ENCODE measurements at places on chromosomes 4 and X.

GRCh38 chrX:3549411-3549911, 164.0 kb downstream of the PRKX start:
- no peak for DNase-seq

DNA sequence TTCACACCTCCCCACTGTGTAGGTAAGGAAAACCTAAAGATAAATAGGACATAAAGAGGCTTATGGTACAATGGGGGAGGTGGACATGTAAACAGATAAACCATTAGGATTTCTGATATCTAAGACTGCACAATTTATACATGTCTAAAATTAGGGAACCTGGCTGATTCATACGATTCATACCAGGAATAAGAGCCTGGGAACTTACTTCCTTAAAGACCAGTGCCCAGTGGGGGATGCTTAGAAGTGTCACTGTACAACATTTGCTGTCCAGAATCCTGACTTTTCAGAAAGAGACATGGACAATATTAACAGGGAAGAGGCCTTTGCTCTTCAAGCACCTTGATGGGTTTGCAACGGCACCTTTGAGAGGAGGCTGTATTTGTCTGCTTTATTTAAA, 116.8 kb upstream of the KIT start:
- DNase-seq, result no peak

GRCh38 chr4:90122355-90122748, 4.8 kb upstream of the CCSER1 start:
- no peak for DNase-seq

- no peak for DNase-seq
These were observed 62.5 kb downstream of the KIAA0232 start for GRCh38 chr4:6845027-6845426.

GRCh38 chr4:99612281-99612680, 37.7 kb downstream of the MTTP start:
- no peak for DNase-seq

GRCh38 chrX:87516717-87517121, 883 bp upstream of the KLHL4 start:
- no peak for DNase-seq

DNA sequence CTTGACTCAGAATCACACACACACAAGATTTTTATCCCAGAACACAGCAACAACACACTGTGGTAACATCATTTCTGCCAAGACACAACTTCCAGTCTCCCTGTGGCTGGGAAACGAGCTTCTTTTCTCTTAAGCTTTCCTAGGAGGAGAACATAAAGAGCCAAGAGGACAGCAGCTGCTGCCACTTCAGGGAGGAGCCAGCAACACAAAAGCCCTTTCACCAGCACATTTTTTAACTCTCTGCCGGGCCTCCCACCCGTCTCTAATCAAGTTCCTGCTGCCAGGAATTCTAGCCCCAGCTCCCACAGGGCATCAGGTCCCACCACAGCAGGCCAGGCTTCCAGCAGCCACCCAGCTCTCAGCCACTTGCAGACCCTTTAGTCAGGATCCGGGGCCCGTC, 22.4 kb downstream of the FAT1 start:
- DNase-seq, result no peak

DNA sequence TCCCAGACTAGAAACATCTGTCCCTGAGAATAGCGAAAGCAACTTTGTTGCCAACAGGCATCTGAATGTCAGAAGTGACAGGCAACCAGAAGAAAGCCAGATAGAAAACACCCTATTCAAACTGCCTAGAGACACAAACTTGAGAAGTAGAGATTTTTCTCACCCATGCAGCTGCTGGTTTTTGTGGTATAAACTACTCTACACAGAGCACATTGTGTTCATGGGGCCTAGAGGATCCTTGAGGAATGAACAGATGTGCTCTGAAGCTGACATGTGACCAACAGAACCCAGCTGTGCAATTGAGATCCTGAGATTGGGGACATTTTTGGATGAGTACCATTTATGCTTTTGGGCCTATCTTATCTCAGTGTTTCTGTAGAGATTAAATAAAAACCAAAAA, 63.6 kb upstream of the NRK start:
- DNase-seq, result no peak

- DNase-seq, result no peak
These were observed 37.3 kb upstream of the TRIM2 start for GRCh38 chr4:153166716-153167501.

GRCh38 chrX:46268412-46268811, 276.8 kb downstream of the ZNF674 start:
- DNase-seq, result no peak

- DNase-seq, result no peak
These were observed 136.8 kb downstream of the ADAM29 start for GRCh38 chr4:175054980-175055379.

GRCh38 chr4:150974252-150974640, 40.8 kb downstream of the LRBA start:
- DNase-seq, result no peak

DNA sequence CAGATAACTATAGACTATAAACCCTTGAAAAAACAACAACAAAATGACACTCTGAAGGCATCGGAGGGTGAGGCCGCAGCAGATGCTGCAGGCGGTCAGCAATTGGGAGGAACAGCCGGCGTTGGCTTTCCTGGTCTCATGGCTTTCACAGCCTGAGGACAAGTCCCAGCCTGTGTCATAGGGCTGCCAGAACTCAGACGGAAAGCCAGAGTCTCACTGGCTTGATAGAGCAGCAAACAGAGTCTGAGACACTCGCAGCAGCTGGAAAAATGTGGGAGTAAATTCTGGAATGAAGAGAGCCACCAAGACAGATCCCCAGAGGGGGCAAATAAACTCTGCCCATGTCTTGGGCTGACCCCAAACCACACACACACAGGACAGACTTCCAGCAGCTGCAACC, 86.3 kb downstream of the PPP2R2C start:
- no peak for DNase-seq

- no peak for DNase-seq
These were observed 136.0 kb upstream of the STX18 start for GRCh38 chr4:4677556-4678522.

DNA sequence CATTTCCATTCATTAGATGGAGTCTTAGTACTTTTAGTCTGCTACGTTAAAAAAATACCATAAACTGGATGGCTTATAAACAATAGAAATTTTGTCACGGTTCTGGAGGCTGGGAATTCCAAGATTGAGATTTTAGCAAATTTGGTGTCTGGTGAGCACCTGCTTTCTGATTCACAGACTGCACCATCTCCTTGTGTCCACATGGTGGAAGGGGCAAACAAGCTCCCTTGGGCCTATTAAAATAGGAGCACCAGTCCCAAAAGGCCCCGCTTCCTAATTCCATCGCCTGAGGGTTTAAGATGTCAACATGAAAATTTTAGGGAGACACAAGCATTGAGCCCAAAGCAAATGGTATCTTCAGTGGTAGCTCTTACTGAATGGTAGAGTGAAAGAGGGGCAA, 120.5 kb upstream of the MAP9 start:
- no peak for DNase-seq

DNA sequence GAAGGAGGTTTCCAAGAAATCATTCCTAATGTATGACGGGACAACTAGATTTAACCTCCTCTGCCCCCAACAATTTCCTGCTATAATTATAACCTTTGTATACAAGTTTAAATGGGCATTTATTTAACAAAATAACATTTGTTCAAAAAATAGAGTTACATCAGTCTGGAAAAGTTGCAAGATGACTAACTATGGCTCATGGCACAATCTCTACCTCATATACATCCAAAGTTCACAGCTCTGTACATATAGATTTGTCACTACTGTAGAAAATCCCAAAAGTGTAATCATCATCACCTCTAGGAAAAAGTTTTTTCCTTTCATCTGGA, 3.8 kb upstream of the RPS6KA3 start:
- no peak for DNase-seq

DNA sequence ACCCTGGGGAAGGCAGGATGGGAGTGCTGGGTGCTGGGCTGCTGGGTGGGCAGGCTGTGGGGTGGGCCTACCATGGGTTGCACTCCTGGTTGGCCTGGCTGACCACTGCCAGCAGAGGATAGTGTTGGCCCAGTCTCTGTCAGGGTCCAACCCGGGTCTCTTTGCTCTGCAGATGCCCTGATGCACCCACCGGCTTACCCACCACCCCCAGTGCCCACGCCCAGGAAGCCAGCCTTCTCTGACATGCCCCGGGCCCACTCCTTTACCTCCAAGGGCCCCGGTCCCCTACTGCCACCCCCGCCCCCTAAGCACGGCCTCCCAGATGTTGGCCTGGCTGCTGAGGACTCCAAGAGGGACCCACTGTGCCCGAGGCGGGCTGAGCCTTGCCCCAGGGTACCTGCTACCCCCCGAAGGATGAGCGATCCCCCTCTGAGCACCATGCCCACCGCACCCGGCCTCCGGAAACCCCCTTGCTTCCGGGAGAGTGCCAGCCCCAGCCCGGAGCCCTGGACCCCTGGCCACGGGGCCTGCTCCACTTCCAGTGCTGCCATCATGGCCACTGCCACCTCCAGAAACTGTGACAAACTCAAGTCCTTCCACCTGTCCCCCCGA, 14.2 kb upstream of the ADD1 start:
- DNase-seq, result no peak

- no peak for DNase-seq
These were observed 526.0 kb downstream of the TLL1 start for GRCh38 chr4:166399021-166399420.

- no peak for DNase-seq
These were observed 57.5 kb upstream of the WDR1 start for GRCh38 chr4:10173754-10174749.

- no peak for DNase-seq
These were observed 22.5 kb upstream of the MYOZ2 start for GRCh38 chr4:119113033-119113655.

DNA sequence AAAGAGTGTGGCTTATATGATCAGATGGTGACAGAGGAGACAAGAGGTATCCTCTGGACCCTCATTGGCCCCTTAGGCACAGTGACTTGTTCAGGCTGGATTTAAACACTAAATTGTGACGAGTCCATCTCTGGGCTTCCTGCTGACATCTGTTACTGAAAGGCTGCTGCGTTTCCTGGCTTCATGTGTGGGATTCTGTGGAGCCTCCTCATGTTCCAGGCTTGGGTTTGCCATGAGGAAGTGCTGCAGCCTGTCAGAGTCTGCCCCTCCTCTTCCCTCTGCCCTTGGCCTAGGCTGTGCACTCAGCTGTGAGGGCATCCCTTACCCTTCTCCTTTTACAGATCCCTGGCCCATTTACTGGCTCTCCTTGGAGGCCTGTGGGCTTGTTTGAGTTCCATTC, 159.1 kb upstream of the TTC29 start:
- DNase-seq, result no peak

GRCh38 chrX:153771415-153772315, 7.6 kb downstream of the PLXNB3 start:
- DNase-seq, result no peak

GRCh38 chrX:40863671-40864070, 128.3 kb upstream of the MED14 start:
- no peak for DNase-seq

DNA sequence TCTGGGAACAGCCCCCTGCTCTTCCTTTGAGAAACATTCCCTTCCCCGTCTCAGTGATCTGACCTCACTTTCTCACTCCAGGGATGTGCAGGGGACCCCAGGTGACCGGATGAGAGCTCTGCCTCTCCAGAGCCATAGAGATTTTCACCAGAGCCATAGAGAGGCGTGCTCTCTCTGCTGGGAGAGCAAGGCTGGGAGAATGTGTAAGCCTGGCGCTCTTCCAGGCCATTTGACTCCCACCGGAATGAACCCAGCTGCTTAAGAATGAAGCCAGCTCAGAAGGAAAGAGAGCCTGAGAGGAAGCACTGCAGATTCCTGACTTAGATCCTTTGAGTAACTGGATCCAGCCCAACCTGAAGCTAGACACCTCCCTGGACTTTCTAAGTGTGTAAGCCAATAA, 106.4 kb downstream of the DHX15 start:
- no peak for DNase-seq

DNA sequence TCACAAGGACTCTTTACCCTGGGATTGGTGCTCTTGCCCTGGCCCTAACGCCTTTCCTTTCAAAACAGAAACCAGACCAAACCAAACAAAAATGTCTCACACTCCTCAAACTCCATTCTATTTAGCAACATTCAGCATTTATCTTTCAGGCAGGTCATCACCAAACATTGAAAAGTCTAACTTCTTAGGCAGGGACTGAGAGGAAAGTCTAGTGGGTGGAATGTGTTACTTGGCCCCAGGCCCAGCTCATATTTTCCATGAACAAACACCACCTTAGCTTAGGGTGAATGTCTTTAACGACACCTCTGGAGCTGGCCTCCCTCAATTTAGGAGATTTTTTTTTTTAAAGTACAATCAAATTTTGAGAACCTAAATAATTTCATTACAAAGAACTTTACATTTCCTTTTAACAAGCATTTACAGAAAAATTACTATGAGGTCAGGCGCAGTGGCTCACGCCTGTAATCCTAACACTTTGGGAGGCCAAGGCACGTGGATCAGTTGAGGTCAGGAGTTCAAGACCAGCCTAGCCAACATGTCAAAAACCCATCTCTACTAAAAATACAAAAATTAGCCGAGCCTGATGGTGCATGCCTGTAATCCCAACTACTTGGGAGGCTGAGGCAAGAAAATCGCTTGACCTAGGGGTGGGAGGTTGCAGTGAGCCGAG, 10.2 kb upstream of the N4BP2 start:
- no peak for DNase-seq

DNA sequence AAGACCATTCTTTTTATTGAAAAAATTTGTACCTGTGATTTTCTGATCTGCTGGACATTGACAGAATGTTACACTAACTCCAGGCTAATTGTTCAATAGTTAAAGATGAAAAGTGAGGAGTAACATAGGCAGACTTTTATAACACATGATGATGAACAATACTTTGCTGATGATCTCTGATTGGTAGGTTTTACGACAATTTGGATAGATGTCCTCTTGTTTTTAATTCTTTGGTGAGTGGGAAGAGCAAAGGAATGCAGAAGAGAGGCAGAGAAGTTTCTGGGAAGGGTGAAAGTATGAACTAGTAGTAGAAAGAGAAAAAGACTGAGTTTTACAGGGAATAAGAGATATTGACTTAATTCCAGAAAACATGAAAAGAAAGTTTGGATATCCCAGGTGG, 267.3 kb upstream of the HAND2 start:
- no peak for DNase-seq

DNA sequence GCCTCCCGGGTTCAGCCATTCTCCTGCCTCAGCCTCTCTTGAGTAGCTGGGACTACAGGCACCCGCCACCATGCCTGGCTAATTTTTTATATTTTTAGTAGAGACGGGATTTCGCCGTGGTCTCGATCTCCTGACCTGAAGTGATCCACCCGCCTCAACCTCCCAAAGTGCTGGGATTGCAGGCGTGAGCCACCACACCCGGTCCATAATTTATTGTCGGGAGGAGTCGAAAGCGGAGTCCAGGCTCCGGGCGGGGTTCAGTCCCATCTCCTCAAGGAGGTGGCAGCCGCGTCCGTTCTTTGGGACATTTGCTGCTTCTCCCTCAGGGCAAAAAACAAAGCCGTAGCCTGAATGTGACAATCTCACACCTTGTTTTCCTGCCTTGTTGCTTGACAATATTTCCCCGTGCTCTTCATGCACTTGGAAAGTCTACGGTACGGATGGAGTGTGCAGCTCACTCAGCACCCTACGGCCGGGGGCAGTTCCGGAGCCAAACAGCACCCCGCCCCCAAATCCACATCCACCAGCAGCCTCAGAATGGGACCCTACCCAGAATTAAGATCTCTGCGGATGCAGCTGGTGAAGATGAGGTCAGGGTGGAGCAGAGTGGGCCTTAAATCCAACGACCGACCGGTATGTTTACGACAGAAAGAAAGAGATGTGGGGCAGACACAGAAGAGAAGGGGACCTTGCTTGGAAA, 9.6 kb downstream of the GTPBP6 start:
- no peak for DNase-seq

Data from Panc1 (cell line).